HepG2 (cell line): ENCODE measurements at places on chromosomes 6 and 20. TPM values are rescaled to one million over a fixed set of nuclear protein-coding genes. Genes with fewer than 3 reads are reported as not detected.

DNA sequence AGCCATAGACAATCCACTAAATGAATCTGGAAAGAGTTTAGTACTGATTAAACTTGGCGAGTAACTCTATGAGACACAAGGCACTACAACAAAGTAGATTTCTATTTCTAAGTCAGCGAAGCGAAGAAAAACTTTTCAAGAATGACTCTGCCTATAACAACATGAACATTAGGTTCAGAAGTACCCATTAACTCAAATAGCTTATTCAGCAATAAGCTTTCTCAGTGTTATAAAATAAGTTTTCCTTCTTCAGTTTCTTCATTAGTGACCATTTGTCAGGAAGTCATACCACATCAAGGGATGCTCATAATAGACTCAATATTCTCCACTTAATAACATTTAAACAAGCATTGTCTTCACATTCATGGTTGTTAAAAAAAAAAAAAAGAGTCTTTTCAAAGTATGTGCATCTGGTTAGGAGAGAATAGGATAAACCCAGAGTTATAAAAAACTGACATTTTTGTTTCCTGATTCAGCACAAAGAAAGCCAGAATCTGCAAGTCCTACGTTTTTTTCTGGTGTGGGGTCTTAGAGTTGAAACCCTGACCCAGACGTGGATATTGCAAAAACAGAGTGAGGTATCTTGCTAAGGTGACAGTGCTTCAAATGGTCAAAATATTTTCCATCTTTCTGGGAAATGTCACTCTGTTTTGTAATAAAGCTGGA lies 148.2 kb upstream of the PREP start:
- H3K27ac ChIP-seq = no peak overlapping the region
- DNase-seq = no peak
- H3K4me1 ChIP-seq = no peaks in the 10 kb centered on the region
- H3K36me3 ChIP-seq = no peaks in the 10 kb centered on the region
- H3K27me3 ChIP-seq = no peaks in the 10 kb centered on the region
- H3K4me3 ChIP-seq = no peak overlapping the region

GRCh38 chr20:57738053-57738452 lies 28.2 kb upstream of the PMEPA1 start:
- peaks cover 3% of the 10 kb centered on the region for H3K27me3 ChIP-seq
- no peaks in the 10 kb centered on the region for H3K36me3 ChIP-seq
- H3K4me1 ChIP-seq = no peaks in the 10 kb centered on the region
- H3K27ac ChIP-seq = no peak overlapping the region
- no peak overlapping the region for H3K4me3 ChIP-seq

DNA sequence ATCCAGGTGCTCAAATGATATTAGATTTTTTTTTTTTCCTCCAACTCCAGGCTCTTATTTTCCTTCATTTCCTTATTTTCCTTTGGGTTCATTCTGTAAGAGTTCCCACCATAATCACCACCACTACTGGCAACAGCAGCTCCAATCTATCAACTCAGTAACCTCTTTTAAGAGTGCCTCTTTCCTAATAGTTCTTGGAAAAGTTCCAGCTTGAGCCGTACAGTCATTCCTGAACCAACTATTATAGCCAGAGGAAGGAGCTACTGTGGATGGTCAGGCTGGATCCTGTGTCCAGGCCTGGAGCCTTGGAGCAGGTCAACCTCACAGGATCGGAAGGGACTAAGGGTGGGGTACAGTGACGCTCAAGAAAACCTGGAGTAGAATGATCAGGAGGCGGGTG lies 4.2 kb upstream of the ANGPT4 start:
- peaks cover 9% of the 10 kb centered on the region for H3K4me1 ChIP-seq
- H3K27me3 ChIP-seq = peaks cover 17% of the 10 kb centered on the region; the same call in 2 of the 3 replicates
- DNase-seq = no peak
- no peak overlapping the region for H3K4me3 ChIP-seq
- no peaks in the 10 kb centered on the region for H3K36me3 ChIP-seq
- H3K27ac ChIP-seq = no peak overlapping the region

DNA sequence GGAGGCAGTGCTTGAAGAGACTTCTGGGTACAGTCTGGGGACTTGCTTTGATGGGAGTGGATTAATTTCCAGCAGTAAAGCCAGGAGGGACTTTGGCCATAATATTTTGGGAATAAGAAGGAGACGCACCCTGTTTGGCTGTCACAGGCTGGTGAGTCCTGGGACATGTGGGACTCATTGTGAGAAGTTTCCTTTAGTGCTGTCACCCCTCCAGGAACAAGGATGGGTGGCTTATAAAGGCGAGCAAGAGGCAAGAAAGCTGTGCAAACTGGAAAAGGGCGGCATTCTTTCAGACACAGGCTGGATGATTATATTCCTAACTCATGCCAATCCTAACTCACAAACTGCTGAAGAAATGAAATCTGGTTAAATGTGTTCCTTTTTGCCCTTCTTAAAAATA lies 77.5 kb upstream of the KCNK16 start:
- no peaks in the 10 kb centered on the region for H3K36me3 ChIP-seq
- no peak overlapping the region for H3K4me3 ChIP-seq
- no peak overlapping the region for H3K27ac ChIP-seq
- H3K4me1 ChIP-seq = no peaks in the 10 kb centered on the region

DNA sequence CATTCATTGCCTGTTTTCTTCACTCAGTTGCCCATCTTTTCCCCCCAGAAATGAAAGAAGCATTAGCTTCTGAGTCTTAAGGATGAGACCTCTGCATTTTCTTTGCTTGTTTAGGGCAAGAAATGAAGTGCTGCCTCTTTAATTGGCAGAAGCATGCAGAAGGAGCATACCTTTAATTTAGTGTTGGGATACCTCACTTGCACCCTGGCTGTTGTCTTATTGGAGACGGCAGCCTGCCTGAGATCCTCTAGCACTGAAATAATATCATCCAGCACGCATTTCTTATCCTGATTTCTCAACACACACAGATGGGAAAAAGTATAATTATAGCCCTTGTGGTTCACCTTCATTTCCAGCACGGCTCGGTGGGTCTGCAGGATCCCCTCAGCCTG lies 43.1 kb downstream of the PTCHD4 start:
- peaks cover 4% of the 10 kb centered on the region; the same call in 1 of the 3 replicates for H3K36me3 ChIP-seq
- DNase-seq = no peak
- no peak overlapping the region for H3K4me3 ChIP-seq
- H3K27ac ChIP-seq = no peak overlapping the region
- H3K27me3 ChIP-seq = no peaks in the 10 kb centered on the region

DNA sequence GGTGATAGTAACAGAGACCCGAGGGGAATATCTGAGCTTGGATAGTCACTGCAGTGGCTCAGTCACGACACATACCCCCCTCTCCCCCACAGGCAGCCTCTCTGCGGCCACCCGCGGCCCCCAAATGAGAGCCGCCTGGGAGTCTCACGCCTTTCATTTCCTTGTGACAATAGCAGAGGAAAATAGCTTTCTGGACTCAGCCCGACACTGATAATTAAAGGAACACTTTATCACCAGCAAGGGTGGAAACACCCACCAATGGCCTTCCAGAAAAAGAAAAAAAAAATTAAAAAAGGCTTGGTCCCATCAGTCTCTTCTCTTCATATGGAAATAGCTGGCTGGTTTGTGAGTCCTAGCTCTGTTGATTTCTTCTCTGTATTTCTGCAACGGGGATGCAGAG lies 35.1 kb upstream of the KCNG1 start:
- no peak overlapping the region for H3K4me3 ChIP-seq
- H3K27me3 ChIP-seq = 0 out of 2 replicates have a peak, but pooled peaks cover 3% of the 10 kb centered on the region
- H3K27ac ChIP-seq = no peak overlapping the region
- no peaks in the 10 kb centered on the region for H3K36me3 ChIP-seq
- no peaks in the 10 kb centered on the region for H3K4me1 ChIP-seq

DNA sequence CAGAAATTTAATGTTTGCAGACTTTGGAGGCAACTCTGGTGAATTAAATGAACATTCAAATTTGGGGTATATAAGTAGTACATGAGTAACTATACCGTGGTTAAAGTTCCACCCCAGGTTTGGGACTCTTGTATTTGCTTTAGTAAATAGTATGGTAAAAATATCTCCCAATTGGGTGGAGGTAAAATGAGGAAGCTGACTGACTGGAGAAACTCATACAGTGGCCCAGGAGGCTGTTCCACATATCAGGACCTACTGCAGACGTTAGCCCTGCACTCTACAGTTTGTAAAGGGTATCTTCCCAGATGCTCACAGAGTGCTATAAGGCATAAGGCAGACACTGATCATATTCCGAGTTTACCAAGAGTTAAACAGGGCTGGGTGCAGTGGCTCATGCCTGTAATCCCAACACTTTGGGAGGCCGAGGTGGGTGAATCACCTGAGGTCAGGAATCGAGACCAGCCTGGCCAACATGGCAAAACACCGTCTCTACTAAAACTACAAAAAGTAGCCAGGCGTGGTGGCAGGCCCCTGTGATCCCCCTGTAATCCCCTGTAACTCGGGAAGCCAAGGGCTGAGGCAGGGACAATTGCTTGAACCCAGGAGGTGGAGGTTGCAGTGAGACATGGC lies 53.7 kb downstream of the CPXM1 start:
- no peak overlapping the region for H3K27ac ChIP-seq
- H3K4me3 ChIP-seq = no peak overlapping the region
- peaks cover 73% of the 10 kb centered on the region for H3K27me3 ChIP-seq
- H3K4me1 ChIP-seq = peaks cover 26% of the 10 kb centered on the region
- DNase-seq = no peak

DNA sequence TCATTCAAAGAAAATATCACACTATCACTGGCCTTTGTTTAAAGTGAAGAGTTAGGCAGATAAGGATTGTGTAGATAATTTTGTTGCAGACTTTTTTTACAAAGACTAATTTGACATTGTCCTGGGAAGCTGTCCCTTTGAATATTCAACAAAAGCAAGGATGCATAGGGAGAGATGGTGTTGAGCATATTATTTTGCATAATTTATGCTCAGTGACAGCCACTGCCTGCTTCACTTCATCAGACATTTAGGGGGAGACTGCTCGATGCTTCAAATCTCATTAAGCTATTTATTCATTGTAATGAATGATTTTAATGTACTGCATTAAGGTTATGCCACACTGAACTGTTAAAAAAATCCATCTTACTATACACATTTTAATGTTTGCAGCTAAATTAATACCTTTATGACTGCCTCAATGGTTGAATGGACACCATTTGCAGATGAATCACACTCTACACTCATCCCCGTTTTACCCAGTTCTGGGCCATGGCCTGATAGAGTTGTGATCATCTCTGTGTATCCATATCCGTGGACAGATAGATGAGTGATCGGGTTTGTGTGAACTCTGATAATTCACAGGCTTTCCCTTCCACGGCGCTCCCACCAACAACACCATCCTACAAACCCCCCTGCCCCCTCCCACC lies 128.0 kb downstream of the CDH4 start:
- H3K36me3 ChIP-seq = no peaks in the 10 kb centered on the region
- DNase-seq = no peak
- H3K4me1 ChIP-seq = no peaks in the 10 kb centered on the region
- peaks cover 3% of the 10 kb centered on the region; the same call in 2 of the 3 replicates for H3K27me3 ChIP-seq
- no peak overlapping the region for H3K4me3 ChIP-seq

DNA sequence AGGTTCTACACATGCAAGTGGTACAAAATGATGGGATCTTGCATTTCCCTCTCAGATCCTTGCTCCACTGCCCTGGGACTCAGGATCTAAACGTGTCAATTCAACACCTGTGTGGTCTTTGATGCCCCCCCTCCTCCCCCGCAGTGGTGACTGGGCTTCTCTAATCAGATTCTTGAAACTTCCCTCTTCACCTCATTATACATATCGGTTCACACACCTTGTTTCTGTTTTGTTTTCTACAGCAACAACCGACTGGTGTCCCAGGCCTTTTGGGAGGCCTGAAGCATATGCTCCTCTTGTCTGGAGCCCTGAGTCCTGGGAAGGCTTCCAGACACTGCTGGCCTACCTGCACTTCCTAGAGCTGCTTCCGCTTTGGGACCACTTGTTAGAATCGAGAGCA lies 20.0 kb downstream of the SAMD3 start:
- H3K36me3 ChIP-seq = no peaks in the 10 kb centered on the region
- H3K27ac ChIP-seq = no peak overlapping the region
- peaks cover 3% of the 10 kb centered on the region; the same call in 1 of the 3 replicates for H3K27me3 ChIP-seq
- no peak overlapping the region for H3K4me3 ChIP-seq
- no peak for DNase-seq
- H3K4me1 ChIP-seq = no peaks in the 10 kb centered on the region

DNA sequence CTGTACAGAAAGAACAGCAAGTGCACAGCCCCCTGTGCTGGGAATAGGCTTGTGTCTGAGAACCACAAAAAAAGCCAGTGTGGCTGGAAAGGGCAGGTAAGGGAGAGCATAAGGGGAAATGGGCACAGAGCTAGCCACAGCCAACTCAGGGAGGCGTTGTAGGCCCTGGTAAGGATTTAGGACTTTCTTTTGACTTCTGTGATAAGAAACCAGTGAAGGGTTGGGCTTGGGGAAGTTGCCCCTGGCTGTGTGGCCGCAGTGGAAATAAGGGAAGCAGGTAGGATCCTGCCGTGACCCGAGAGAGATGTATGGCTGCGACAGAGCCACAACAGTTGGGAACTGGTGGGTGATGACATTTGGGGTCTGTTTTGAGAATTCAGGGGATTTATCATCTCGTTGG lies 30.0 kb upstream of the PHACTR2 start:
- H3K27me3 ChIP-seq = no peaks in the 10 kb centered on the region
- no peaks in the 10 kb centered on the region for H3K36me3 ChIP-seq
- no peak overlapping the region for H3K4me3 ChIP-seq
- no peak overlapping the region for H3K27ac ChIP-seq
- peaks cover 18% of the 10 kb centered on the region for H3K4me1 ChIP-seq

DNA sequence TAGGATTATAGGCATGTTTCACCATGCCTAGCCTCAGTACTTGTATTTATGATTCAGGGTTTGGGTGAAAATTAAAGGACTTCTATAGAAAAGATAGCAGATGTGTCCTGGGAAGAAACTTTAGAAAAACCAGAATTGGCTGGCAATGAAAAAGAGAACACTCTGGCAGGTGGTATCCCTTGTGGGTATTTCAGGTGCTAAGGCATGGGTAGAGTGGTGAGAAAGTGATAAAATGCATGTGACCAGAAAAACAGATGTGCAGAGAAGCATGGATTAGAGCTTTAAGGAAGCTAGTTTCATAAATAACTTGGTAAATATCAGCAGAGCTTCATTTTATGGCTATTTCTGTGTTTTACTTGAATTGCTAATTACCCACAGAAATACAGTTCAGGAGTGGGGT lies 622.2 kb downstream of the DOK5 start:
- H3K4me3 ChIP-seq = no peak overlapping the region
- no peak overlapping the region for H3K27ac ChIP-seq
- no peaks in the 10 kb centered on the region for H3K4me1 ChIP-seq
- DNase-seq = no peak

ESR1 gene
- total RNA-seq = not detected in 2 replicates

BEND6 gene
- total RNA-seq = 0.20 and 0.25 TPM in 2 replicates

FAM83D gene
- 64.0 and 76.5 TPM in 2 replicates for total RNA-seq

OR2B6 gene
- total RNA-seq = not detected in 2 replicates

BANF2 gene
- 0.35 TPM in 1 of 2 replicates, not detected in the other for total RNA-seq

HAO1 gene
- total RNA-seq = not detected in 2 replicates

MUC22 gene
- not detected in 2 replicates for total RNA-seq

ZNF311 gene
- not detected in 2 replicates for total RNA-seq

BACH2 gene
- not detected in 2 replicates for total RNA-seq

TRIM31 gene
- total RNA-seq = 0.51 TPM in 1 of 2 replicates, not detected in the other

CTSA gene
- 63.8 and 202 TPM in 2 replicates for total RNA-seq

THEMIS gene
- total RNA-seq = not detected in 2 replicates
